ENCODE measurements at places on chromosomes 3 and 15.

DNA sequence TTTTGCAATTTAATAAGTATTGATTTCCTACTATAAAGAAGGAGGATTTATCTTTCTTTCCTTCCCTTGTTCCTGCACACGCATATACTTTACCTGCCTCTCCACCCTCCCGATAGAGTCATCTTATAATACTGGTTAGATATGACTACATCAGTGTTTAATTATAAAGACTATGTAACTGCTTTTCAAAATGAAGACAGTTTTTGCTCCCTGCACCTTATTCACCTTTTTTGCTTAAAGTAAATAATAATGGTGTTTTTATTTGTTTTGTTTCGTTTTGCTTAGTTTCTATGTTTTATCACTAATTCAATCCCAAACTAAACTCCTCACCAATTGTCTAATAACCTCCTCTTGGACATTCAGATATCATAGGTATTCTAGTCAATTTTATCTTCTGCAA is 101.9 kb upstream of the RORA start:
- no peak for DNase-seq

DNA sequence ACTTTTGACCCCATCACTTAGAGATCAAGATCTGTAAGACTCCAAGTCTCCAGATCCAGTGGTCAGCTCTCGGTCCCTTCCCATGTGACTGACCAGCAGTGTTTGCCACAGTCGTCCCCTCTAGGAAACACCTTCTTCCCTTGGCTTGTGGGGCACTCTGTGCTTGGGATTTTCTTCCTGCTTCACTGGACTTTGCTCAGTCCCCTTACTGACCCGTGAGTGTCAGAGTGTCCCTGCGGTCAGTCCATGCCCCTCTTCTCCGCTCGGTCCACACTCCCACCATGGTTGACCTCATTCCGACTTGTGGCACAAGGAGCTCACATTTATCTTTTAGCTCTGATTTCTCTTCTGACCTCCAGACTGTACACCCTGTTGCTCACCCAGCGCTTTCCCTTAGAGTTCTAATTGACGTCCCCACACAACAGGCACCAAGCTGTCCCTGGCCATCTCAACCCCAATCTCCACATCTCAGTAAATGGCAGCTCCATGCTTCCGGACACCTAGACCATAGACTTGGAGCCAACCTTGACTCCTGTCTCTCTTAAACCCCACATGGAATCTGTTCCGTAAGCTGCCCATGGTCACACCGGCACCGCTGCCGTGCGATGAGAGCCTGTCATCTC is 67.9 kb downstream of the APBA2 start:
- no peak for DNase-seq

DNA sequence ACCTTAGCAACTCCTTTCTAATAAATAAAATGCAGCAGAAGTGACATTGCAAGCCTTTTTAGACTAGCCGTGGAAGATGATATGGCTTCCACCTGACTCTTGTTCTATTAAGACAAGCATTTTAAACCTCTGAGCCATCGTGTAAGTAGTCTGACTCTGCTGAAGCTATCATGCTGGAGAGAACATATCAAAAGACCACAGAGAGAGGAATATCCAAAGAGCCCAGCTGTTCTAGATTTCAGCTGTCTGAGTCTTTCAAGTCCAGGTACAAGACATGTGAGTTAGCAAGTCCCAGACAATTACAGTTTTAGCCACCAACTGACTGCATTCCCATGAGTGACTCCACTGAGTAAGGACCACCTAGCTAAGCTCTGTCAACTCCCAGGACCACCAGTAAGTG is 517.0 kb upstream of the NAALADL2 start:
- no peak for DNase-seq

DNA sequence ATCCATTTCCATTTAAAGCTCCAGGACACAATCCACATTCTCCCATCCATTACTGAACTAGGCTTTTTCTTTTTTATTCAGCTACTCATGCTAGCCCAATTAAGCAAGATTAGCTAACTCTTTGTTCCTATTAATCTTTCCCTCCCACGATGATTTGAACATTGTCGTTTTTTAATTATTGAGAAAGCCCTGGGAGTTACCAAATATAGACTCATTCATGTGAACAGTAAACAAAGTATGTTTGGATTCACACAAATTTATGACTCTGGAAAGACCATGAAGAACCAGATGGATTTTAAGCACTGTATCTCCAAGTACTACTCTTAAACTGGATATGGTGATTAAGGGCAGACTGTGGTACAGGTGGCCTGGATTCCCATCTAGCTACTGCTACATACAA is 82.2 kb downstream of the STRIT1 start:
- DNase-seq = no peak

GRCh38 chr15:85282504-85283115 is 97.8 kb upstream of the AKAP13 start:
- DNase-seq = no peak

GRCh38 chr15:68463996-68464395 is 32.0 kb upstream of the ITGA11 start:
- DNase-seq = no peak

- DNase-seq = peak; percentile 61
Observed at GRCh38 chr3:133851266-133851906, 44.3 kb downstream of the RAB6B start.

DNA sequence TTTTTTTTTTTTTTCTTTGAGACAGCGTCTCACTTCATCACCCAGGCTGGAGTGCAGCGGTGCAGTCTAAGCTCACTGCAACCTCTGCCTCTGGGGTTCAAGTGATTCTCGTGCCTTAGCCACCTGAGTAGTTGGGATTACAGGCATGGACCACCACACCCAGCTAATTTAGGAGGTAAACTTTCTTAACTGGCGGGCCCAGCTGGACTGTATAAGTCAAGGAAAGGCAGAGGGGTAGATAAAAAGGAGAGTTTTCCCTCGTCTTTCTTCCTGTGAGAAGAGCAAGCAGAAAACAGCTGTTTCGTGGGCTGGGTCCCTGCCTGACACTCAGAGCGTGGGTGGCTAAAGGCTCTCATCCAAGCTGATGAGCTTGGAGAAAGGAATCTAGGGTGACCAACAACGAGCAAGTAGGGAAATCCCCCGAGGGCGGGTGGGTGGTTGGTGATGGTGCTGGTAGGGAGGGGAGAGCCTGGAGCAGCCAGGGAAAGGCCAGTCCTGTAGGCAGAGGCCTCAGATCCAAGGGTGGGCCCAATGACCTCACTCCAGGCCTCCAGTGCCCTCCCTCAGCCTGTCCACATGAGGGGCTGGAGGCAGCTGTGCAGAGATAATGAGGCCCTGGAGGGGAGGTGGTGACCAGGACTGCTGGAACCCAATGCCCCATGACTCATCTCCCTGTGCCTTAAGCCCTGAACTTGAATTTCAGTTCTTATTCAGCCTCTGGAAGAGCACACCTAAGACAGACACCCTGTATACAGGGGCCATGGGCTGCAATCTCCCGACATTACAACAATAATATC is 43.1 kb upstream of the LIMD1 start:
- DNase-seq = no peak

- DNase-seq = no peak
Observed at GRCh38 chr3:28856796-28857195, 424.1 kb upstream of the RBMS3 start.

DNA sequence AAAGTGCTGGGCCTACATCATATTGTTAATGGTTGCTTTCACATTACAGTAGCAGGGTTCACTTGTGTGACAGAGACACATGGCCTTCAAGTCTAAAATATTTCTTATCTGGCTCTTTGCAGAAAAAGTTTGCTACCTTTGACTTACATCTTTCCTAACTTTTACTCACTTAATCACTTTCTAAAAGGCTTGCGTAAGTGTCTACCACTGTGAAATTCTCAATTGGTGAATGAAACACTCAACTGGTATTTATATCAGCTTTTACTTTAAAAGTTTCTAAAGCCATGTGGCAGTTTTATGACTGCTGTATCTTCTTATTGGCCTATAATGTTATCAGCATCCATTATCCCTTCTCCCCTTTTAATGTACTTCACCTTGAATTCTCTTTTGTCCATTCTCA is 554.5 kb downstream of the ZIC1 start:
- no peak for DNase-seq

DNA sequence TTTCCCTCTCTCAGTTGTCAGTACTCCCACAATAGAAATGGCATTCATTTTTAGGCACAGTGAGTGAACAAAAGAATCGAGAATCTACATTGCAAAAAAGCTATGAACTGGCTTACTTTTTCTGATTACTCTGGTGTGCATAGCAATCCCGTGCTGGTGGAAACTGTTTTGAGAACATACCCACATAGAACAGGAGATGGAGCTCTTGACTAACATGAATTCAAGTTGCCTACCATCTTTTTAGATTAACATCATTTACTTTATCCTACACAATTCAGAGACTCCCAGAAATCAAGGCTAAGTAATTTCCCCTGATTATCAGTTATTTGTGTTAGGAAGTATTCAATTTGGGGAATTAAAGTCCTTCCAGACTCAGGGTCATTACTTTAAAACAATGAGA is 326.6 kb downstream of the ARPP21 start:
- DNase-seq = no peak

- DNase-seq = no peak
Observed at GRCh38 chr3:87298111-87298718, 21.8 kb upstream of the POU1F1 start.

DNA sequence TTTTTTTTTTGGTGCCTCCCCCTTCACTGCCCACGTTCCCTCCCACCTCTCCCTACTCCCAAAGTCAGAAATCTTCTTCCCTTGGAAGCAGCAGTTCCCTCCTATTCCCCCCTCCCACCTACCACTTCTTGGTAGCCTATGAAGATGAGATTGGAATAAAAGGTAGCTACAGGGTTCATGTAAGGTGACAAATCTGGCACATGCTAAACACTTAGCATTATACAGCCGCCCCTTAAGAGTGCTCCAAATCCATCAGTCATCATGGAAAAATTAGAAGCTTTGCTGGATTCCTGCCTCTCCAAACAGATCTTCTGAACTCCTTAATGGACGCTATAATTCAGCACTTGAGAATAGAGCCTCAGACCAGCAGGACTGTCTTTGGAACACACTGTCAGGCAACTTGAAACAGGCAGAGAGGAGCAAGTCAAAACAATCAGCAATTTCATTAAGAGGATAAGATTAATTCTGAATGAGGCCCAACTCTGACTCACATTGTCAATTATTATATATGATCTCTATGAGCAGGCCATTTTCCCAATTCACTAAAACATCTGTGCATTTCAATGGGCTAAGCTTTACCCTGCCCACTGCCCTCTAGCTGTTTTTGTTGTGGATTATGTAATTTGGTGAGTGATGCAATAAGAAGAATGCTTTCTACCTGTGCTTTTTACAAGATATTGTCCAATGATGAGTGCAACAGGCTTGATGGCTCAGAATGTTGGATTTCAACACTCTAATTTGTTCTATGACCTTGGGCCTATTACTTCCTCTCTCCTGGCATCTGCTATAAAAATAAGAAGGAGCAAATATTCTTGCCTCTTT is 34.6 kb upstream of the SPRED1 start:
- DNase-seq = no peak

DNA sequence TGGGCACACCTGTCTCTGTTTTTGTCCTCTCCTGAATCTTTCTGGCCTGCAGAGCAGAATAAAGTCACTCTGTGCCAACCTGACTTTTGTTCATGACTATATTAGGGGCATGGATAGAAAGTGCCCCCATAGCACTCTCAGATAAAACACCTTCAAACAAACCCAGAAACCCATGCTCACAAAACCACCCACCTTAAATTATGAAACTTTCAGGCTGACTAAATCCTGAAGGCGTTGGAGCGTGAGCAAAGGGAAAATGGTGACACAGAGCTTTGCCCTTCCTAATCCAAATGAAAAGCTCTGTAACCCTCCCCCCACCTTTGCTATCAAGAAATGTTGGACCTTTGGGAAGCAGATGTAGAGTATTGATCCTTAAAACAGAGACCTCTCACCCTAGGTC is 138.9 kb downstream of the IGF1R start:
- no peak for DNase-seq

DNA sequence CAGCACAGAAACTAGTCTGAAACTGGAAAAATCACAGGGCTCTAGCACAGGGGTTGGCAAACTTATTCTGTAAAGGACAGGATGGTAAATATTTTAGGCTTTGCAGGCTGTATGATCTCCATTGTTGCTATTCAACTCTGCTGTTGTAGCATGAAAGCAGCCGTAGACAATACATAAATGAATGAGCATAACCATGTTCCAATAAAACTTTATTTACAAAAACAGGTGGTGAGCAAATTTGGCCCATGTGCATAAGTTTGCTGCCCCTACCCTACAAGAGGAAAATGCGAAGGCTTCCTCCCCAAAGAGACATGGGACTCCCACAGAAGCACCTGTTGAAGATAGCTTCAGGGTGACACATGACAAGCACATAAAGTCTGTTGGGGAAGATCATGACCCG is 59.2 kb downstream of the SYNM start:
- no peak for DNase-seq

DNA sequence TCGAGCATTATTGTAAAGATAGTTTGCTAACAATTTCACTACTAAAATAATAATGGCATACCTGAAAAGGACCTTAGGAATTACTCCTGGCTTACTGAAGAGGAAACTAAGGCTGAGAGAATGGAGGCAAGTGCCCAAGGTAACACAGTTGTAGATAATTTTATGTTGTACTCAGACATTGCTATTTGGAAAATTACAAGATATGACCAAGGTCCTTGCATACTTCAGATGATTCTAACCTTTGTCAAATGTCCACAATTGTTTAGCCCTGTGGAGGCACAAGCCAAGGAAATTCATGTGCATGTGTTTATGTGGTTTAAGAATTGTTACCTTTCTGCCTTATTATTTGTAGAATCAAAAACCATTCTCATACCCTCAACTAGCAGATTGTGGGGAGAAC is 105.7 kb downstream of the TUSC7 start:
- DNase-seq = no peak

All from stimulated activated CD4-positive, alpha-beta T cell treated with anti-CD3 and anti-CD28 coated beads, Interleukin-1b, Interleukin-23, amount 100 ng/mL, for 48 hours (primary cell).